ENCODE measurements at places on chromosomes 11 and 22. TPM values are rescaled to one million over a fixed set of nuclear protein-coding genes. Genes with fewer than 3 reads are reported as not detected.

Gene CLCF1
- total RNA-seq = 0.41 TPM

Gene PRRG4
- not detected for total RNA-seq

Gene PATE4
- not detected for total RNA-seq

Gene C11orf91
- 0.57 TPM for total RNA-seq

Gene ANO5
- total RNA-seq = 3.4 TPM

Gene STIP1
- total RNA-seq = 296 TPM

Gene CDON
- total RNA-seq = 21.3 TPM

Gene EMID1
- 9.0 TPM for total RNA-seq

DNA sequence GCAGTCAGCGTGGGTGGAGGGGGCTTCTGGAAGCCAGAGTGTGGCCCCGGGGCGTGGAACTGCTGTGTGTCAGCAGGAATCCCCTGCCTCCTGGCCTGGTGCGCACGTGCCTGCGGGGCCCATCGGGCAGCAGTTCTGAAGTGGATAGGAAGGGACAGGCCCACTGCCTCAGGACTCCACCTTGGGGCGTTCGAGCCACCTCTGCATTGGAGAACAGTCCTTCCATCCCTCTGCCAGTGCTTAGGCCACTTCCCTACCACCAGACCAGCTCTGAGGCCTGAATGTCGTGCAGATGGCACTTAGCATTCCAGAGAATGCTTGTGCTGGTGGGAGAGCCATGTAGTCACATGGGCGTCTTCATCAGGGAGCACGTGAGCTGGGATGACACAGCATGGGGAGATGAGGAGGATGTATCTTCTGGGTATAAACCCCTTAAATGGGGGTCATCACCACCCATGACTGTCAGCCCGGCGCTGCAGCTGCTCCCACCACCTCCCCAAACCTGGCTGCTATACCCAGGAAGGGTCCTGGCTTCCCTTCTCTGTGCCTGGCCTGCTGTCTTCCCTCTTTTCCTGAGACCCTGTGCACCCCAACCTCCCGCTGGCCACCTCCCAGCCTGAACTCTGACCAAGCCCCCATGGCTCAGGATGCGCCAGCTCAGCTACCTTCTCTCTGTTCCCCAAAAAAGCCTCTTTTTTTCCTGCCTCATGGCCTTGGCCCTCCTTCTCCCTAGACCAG lies 9.7 kb downstream of the INCENP start:
- no peak overlapping the region for H3K4me3 ChIP-seq
- no peak for DNase-seq
- H3K4me1 ChIP-seq = peaks cover 3% of the 10 kb centered on the region
- no peaks in the 10 kb centered on the region for H3K27me3 ChIP-seq
- peaks cover 7% of the 10 kb centered on the region for H3K36me3 ChIP-seq

- H3K4me3 ChIP-seq = no peak overlapping the region
- DNase-seq = no peak
- H3K27ac ChIP-seq = no peak overlapping the region
These were observed 72.7 kb downstream of the BRD1 start for GRCh38 chr22:49754696-49755630.

DNA sequence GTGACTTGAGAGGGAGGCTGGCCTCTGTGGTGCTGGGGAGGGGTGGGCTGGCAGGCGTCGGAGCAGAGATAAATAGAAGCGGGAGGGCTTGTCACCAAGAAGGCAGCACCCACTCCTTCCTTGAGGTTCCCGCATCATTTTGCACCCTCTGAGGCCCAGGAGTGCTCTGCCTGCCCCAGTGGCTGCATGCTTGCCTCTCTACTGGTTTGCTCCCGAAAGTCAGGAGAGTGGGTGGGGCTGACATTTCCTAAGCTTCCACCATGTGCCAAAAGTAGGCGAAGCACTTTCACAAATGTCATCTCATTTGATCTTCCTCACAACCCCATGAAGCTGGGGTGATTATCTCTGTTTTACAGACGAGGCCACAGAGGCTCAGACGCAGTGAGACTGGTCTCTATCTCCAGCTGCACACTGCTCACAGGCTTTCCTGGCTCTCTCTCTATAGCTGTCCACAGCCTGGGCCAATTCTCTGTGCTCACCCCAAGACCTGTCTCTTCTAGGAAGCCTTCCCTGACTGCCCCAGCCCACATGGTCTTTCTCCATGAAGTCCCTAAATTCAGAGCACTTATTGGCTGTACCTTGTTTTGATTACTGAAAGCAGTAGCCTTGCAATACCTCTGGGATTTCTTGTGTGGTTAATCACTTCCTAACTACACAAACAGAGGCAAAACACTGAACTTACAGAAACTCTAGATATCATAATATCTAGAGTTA lies 2.6 kb upstream of the UCP3 start:
- H3K4me1 ChIP-seq = peaks cover 5% of the 10 kb centered on the region
- no peak overlapping the region for H3K27ac ChIP-seq
- no peak for DNase-seq
- no peaks in the 10 kb centered on the region for H3K27me3 ChIP-seq

GRCh38 chr11:116037861-116038260 lies 533.6 kb upstream of the CADM1 start:
- no peaks in the 10 kb centered on the region for H3K27me3 ChIP-seq
- peaks cover 5% of the 10 kb centered on the region for H3K4me1 ChIP-seq
- no peaks in the 10 kb centered on the region for H3K36me3 ChIP-seq
- no peak for DNase-seq
- no peak overlapping the region for H3K27ac ChIP-seq
- no peak overlapping the region for H3K4me3 ChIP-seq

- H3K27ac ChIP-seq = no peak overlapping the region
- no peaks in the 10 kb centered on the region for H3K4me1 ChIP-seq
- H3K4me3 ChIP-seq = no peak overlapping the region
- no peak for DNase-seq
These were observed 415.9 kb downstream of the METTL15 start for GRCh38 chr11:28524098-28524497.

- no peak for DNase-seq
- no peaks in the 10 kb centered on the region for H3K36me3 ChIP-seq
- H3K4me1 ChIP-seq = peaks cover 55% of the 10 kb centered on the region
- H3K27me3 ChIP-seq = peaks cover 60% of the 10 kb centered on the region
These were observed 65.2 kb downstream of the NFAM1 start for GRCh38 chr22:42366806-42367581.

- peaks cover 47% of the 10 kb centered on the region for H3K4me1 ChIP-seq
- H3K27ac ChIP-seq = peak overlapping the region; percentile 43
- DNase-seq = no peak
- H3K36me3 ChIP-seq = peaks cover 7% of the 10 kb centered on the region
- H3K27me3 ChIP-seq = no peaks in the 10 kb centered on the region
These were observed 13.0 kb downstream of the LRP5 start for GRCh38 chr11:68325183-68325906.

DNA sequence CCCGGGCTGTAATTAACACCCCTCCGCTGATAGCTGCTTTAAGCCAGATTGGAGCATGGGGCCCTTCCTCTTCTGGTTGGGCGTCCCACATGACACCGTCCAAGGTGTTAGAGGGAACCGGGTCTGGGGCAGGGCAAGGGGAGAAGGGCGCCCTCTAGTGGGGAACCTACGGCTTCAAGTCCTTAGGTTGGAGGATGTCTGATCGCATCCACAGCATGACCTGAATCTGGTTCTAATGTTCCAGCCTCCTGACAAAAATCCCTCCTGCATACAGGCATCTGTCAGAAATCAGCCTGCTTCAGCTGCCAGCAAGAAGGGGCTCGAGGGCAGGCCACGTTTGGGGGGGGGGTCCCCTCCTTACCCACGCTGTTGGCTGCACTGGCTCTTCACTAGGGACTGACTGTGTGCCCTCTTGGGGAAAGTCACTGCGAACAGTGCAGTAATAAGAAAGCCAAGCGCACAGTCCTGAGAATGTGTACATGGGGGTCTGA lies 94.2 kb upstream of the TBCEL start:
- H3K27me3 ChIP-seq = no peaks in the 10 kb centered on the region
- no peaks in the 10 kb centered on the region for H3K36me3 ChIP-seq
- H3K4me3 ChIP-seq = no peak overlapping the region
